Cardiac septum (tissue), 1 donor: ENCODE measurements at places on chromosomes 2 and 18.
A peak's percentile ranks its signal among the peaks of the same experiment; 100 is the strongest.

GRCh38 chr2:3594493-3595281 is at the start of gene COLEC11:
Gene COLEC11 (plus strand): TSS chr2:3595112. CDS start chr2:3604341, 9,229 bp downstream.
- no peak for DNase-seq

DNA sequence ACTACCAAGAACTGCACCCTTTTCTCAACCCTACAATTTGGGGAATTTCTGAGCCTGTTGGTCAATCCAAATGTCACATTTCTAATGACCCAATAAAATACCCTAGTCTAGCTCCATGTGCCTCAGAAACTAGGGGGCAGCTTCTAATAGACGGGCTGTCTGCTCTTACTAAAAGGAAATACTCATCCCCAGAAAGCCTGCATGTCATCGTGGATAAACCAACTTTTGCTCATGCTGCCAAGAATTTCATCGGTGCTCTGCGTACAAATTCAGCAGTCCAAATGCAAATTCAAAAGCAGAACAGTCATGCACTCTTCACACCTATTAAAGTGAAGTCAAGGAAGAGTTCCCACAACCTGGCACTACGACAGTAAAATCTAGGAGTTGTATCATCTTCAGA is 377.3 kb downstream of the LNPK start:
- DNase-seq: no peak

- DNase-seq: no peak
These were observed 65.6 kb downstream of the SH3BP4 start for GRCh38 chr2:235017441-235017840.

- no peak for DNase-seq
These were observed 45.9 kb downstream of the ST6GAL2 start for GRCh38 chr2:106839849-106840595.

- no peak for DNase-seq
These were observed 36.7 kb downstream of the SFXN5 start for GRCh38 chr2:73034661-73035375.

DNA sequence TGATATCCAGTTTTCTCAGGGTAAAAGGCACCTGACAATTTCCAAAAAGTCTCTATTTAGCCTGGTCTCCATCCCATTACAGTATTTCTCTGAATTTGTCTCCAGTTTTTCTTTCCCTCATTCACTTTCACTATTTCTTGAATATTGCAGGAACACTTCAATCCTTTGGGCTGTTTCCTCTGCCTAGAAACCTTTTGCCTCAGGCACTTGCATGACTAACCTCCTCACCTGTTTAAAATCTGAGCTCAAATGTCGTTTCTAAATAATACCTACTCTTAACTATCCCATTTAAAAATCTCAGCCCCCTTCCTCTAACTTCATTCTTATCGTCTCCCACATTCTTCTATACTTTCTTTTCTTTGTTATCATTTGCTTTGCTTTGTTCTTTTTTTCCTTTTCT is 9.0 kb downstream of the SCN2A start:
- DNase-seq: no peak

DNA sequence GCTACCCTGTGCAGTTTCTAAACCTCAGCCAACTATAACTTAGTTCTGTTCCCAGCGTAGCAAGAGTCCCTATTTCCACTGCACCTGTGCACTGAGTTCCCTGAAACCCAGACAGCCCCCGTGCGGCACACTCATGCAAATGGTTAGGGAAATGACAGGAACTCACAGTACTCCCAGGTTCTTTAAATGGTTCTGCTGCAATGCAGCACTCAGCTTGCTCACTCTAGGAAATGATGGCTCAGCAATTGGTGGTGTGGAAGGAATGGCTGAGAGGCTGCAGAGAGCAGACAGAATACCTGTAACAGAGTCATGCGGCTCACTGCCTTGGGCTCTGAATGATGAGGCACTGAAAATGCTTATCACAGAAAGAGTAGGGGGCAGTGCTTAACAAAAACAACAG is 143.0 kb downstream of the RAD51AP2 start:
- DNase-seq: no peak

DNA sequence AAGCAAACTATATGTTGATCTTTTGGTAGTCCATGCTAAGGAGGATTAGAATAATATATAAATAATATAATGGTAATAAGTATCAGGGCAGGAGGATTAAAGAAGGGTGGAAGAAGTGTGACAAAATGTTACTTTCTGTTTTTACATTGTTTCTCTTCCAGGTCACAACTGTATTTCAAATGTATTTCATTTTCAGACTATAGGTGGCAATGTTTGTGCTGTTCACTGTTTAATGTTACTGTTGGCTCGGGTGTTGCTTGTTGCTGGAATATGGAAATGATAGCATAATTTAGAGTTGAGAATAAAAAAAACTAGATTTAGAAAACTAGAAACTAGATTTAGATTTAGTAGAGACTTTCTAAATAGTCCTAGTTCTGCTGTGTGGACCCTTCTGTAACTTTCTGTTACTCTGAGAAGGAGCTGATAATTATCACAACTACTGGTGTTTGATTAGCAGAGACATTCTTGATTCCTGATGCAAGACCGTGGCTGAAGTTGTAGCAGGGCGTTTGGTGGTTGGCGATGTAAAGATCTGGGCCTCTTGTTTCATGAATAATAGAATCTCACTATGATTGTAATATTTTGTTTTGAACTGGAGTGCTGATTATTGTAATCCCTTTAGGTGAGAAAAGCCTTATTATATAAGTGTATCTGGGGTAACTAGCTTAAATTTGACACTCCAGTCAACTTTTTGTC is 7.9 kb downstream of the NEDD4L start:
- no peak for DNase-seq

GRCh38 chr2:101972621-101973434 is 18.9 kb upstream of the IL1R2 start:
- DNase-seq: peak; percentile 66

DNA sequence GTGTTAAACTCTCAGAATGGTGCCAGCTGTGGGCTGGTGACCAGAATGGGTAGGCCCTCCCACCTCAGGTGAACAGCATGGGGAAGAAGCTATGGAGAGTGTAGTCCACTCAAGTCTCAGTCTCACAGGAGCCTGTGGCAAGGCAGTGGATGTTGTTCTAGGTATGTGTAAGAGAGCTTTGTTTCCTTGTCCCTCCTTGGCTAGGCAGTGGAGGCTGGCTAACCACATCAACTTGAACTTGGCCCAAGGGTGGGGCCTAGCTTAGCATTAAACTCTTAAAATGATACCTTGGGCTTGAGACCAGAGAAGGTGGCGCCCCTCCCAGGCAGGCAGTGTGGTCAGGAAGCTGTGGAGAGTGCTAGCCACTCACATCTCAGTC is 53.2 kb upstream of the SLC4A10 start:
- DNase-seq: no peak
